Progenitor cell of endocrine pancreas (in vitro differentiated cells): ENCODE measurements at places on chromosomes 7 and 10.
A peak's percentile ranks its signal among the peaks of the same experiment; 100 is the strongest.

DNA sequence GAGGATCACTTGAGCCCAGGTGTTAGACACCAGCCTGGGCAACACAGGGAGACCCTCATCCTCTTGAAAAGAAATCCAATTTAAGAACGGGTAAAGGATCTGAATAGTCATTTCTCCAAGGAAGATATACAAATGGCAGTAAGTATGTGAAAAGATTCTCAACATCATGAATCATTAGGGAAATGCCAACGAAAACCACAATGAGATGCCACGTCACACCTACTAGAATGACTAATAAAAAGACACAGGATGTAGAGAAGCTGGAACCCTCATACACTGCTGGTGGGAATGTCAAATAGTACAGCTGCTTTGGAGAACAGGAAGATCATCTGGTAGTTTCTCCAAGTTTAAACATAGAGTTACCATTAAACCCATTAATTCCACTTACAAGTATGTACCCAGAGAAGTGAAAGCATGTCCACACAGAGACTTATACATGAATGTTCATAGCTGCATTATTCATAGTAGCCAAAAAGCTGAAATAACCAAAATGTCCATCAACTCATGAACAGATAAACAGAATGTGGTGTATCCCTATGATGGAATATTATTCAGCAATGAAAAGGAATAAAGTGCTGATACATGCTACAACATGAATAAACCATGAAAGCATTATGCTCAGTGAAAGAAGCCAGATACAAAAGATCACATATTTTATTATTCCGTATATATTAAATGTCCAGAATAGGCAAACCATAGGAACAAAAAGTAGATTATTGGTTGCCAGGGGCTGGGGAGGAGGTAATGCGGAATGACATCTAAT is 13.1 kb upstream of the ZMIZ2 start:
- no peaks in the 10 kb centered on the region for H3K36me3 ChIP-seq
- no peaks in the 10 kb centered on the region for H3K4me1 ChIP-seq
- H3K27me3 ChIP-seq = no peaks in the 10 kb centered on the region
- no peak overlapping the region for H3K27ac ChIP-seq
- H3K4me3 ChIP-seq = no peak overlapping the region

- DNase-seq = no peak
- H3K36me3 ChIP-seq = no peaks in the 10 kb centered on the region
- H3K4me1 ChIP-seq = peaks cover 31% of the 10 kb centered on the region
- H3K27ac ChIP-seq = no peak overlapping the region
- peaks cover 4% of the 10 kb centered on the region for H3K27me3 ChIP-seq
These were observed 57.3 kb downstream of the HK1 start for GRCh38 chr10:69335613-69336012.

GRCh38 chr10:9010093-9010492 is 955.6 kb downstream of the GATA3 start:
- peaks cover 30% of the 10 kb centered on the region for H3K27me3 ChIP-seq
- no peak for DNase-seq
- H3K36me3 ChIP-seq = no peaks in the 10 kb centered on the region

- no peaks in the 10 kb centered on the region for H3K36me3 ChIP-seq
- no peak overlapping the region for H3K4me3 ChIP-seq
- no peak for DNase-seq
- H3K4me1 ChIP-seq = peaks cover 9% of the 10 kb centered on the region
- peaks cover 11% of the 10 kb centered on the region for H3K27me3 ChIP-seq
These were observed 69.5 kb upstream of the ZNF438 start for GRCh38 chr10:31101123-31101522.

DNA sequence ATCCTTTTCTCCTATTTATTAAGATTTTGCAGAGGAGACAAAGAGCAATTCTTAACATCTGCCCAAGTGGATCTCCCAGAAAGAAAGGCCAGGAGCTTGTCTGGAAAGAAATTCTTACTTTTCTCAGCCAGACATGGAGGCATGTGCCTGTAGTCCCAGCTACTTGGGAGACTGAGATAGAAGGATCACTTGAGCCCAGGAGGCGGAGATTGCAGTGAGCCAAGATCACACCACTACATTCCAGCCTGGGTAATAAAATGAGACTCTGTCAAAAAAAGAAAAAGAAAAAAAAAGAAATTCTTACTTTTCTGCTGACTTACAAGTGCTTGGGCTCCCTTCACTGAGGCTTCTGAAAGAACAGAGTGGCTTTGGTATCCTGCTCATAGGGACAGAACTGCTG is 2.4 kb upstream of the CYP3A43 start:
- no peak overlapping the region for H3K27ac ChIP-seq
- DNase-seq = no peak
- peaks cover 25% of the 10 kb centered on the region for H3K4me1 ChIP-seq
- H3K27me3 ChIP-seq = peaks cover 5% of the 10 kb centered on the region

DNA sequence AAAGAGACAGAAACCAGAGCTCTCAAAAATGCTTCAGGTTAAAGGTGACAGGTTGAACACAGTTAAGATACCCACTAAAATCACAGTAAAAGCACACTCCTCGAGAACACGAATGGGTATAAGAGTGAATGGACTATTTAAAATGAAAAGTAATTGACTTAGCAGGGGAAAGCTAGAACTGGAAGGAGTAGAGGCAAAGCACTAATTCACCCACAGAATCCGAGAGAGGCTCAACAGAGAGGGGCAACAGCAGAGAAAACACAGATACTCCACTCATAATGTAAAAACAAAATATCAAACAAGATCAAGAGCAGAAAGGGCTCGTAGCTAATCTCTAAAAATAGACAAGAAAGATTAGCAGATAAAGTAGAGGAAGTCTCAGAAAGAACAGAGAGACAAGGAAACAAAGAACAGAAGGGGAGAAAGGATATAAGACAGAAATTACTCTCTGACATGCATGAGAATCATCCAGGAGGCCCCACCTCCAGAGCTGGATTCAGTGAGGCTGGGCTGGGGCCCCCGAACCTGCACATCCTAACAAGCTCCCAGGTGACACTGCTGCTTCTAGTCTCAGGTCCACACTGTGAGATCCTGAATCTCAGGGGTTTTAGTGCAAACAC is 117.6 kb downstream of the GALNT11 start:
- no peak for DNase-seq
- no peak overlapping the region for H3K27ac ChIP-seq
- peaks cover 28% of the 10 kb centered on the region for H3K36me3 ChIP-seq
- H3K4me1 ChIP-seq = no peaks in the 10 kb centered on the region
- H3K4me3 ChIP-seq = no peak overlapping the region
- no peaks in the 10 kb centered on the region for H3K27me3 ChIP-seq

DNA sequence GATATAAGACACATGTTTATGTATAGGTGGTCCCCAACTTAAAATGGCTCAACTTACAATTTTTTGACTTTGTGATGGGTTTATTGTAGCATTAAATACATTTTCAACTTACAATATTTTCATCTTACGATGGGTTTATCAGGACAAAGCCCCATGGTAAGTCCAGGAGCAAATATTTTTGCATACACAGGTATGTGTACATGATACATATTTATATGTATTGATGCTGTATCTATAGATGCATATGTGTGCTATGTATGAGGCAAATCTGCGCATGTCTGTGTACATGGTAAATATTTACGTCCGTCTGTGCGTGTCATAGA is 664 bp upstream of the UBE3C start:
- peaks cover 17% of the 10 kb centered on the region for H3K4me1 ChIP-seq
- H3K4me3 ChIP-seq = peak overlapping the region; percentile 80
- DNase-seq = no peak

- no peaks in the 10 kb centered on the region for H3K4me1 ChIP-seq
- H3K4me3 ChIP-seq = no peak overlapping the region
- no peak for DNase-seq
- no peaks in the 10 kb centered on the region for H3K27me3 ChIP-seq
These were observed 455.6 kb downstream of the POM121L12 start for GRCh38 chr7:53491051-53491450.

DNA sequence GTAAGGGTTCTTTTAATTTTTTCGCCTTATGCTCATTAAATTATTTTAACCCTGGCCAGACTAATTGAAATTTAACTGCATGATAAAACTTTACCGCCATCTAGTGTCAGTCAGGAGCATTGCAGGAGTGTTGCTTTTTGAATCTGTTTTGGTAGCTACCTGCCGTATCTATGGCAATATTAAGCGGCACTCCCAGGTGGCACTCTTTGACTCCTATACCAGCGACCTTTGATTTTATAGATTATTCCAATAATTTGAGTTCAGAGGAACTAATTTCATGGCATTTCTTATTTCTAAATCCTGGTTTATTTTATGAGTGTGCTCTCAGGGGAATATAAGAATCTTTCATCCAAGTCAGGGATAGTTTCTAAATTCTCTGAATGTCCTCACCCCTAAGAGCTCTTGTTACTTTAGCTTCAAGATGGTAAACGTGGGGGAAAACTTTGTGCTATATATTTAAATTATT is 198.9 kb downstream of the REEP3 start:
- no peak overlapping the region for H3K4me3 ChIP-seq
- H3K4me1 ChIP-seq = peaks cover 2% of the 10 kb centered on the region
- H3K36me3 ChIP-seq = no peaks in the 10 kb centered on the region
- no peak for DNase-seq
- no peak overlapping the region for H3K27ac ChIP-seq

DNA sequence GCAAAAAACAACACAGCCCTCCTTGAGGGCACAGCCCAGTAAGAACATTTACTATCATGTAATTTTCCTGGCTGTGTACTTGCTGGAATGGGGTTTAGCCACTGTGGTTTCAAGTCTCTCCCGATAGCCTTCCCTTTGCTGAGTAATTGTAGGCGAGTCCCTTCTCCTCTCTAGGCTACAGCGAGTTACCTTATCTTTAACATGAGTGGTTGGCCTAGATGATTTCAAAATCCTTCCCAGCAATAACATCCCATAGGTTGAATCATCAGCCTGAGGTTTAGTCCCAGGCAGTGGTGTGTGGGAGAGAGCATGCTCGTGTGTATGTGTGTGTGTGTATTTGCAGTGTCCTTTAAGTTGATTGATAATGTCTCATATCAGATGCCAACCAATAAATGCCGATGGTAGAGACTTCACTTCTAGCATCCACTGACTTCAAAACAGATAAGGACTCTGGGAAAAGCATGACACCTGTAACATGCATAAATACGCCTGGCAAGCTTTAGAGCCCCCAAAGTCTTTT is 142.9 kb upstream of the ZMIZ1 start:
- peaks cover 29% of the 10 kb centered on the region for H3K27me3 ChIP-seq
- no peaks in the 10 kb centered on the region for H3K36me3 ChIP-seq
- no peak overlapping the region for H3K4me3 ChIP-seq
- no peak overlapping the region for H3K27ac ChIP-seq
- H3K4me1 ChIP-seq = peaks cover 4% of the 10 kb centered on the region

DNA sequence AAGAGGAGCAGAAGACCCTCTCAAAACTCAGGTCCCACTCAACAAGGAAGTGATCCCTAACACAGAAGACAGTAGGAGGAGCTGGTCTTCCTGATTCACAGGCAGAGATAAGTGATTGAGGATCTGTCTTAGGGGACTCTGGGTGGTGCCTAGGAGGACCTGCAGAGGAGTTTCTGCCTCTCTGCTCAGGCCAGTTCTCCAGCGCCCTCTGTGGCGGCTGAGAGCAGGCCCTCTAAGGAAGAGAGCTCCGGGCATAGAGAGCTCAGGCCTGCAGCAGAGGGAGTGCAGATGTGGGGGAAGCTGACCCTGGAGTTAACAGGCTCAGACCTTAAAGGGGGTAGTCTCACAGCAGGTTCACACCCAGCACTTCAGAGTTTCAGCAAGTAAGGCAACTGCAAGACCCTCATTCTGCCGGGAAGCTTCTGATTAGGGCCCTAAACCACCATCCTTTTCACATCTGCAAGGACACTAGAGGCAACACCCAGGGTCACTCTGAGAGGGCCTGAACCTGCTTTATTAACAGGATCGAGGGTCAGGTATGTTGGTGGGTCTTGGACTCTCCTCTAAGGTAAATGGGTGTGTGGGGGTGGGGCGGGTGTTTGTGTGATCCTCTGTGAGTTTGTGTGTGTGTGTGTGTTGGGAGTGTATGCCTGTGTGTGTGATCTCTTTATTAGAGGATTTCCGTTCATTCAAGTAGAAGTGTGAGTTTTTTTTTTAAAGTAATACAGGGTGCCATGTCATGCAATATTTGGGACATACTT is 57.6 kb upstream of the TARP start:
- no peak overlapping the region for H3K27ac ChIP-seq
- peaks cover 14% of the 10 kb centered on the region for H3K4me1 ChIP-seq
- H3K4me3 ChIP-seq = no peak overlapping the region
- no peaks in the 10 kb centered on the region for H3K36me3 ChIP-seq
- peaks cover 19% of the 10 kb centered on the region for H3K27me3 ChIP-seq
- no peak for DNase-seq

GRCh38 chr7:155349601-155350331 is 52.1 kb downstream of the INSIG1 start:
- DNase-seq = no peak
- peaks cover 41% of the 10 kb centered on the region for H3K27me3 ChIP-seq
- H3K4me3 ChIP-seq = no peak overlapping the region
- no peak overlapping the region for H3K27ac ChIP-seq
- peaks cover 2% of the 10 kb centered on the region for H3K4me1 ChIP-seq
